A375 (cell line): ENCODE measurements at places on chromosomes 7 and 10. TPM values are rescaled to one million over a fixed set of nuclear protein-coding genes. Genes with fewer than 3 reads are reported as not detected.

Gene EIF4H
- total RNA-seq: 322 and 335 TPM in 2 replicates

Gene HOXA7
- not detected in 2 replicates for total RNA-seq

Gene TUBAL3
- not detected in 2 replicates for total RNA-seq

Gene OR9A2
- total RNA-seq: 0.38 TPM in 1 of 2 replicates, not detected in the other

Gene CALML5
- total RNA-seq: not detected in 2 replicates

Gene FAM185A
- 13.4 and 16.2 TPM in 2 replicates for total RNA-seq

Gene STOX1
- 0.15 and 0.21 TPM in 2 replicates for total RNA-seq

Gene ZP3
- total RNA-seq: 5.5 and 6.5 TPM in 2 replicates

Gene ASZ1
- total RNA-seq: not detected in 2 replicates

Gene GHITM
- total RNA-seq: 258 and 276 TPM in 2 replicates

Gene TES
- total RNA-seq: 60.1 and 84.7 TPM in 2 replicates

Gene SEMA3E
- 0.61 and 2.9 TPM in 2 replicates for total RNA-seq

Gene TCF7L2
- 20.7 and 25.3 TPM in 2 replicates for total RNA-seq

Gene TCAF2
- 4.1 and 4.4 TPM in 2 replicates for total RNA-seq

Gene STAG3
- 0.45 and 1.2 TPM in 2 replicates for total RNA-seq

Gene MNX1
- total RNA-seq: 1.8 and 3.2 TPM in 2 replicates

Gene OR13A1
- total RNA-seq: not detected in 2 replicates

Gene CTAGE8
- total RNA-seq: not detected in 2 replicates

Gene PFKP
- 192 and 193 TPM in 2 replicates for total RNA-seq

Gene AP1S1
- 344 and 361 TPM in 2 replicates for total RNA-seq

Gene TRIM74
- 0.15 TPM in 1 of 2 replicates, not detected in the other for total RNA-seq

Gene ABCB1
- 5.8 and 8.6 TPM in 2 replicates for total RNA-seq

Gene ZNF746
- 21.8 and 21.9 TPM in 2 replicates for total RNA-seq

Gene CCSER2
- 12.1 and 23.1 TPM in 2 replicates for total RNA-seq

Gene HECW1
- total RNA-seq: 2.5 TPM in 2 replicates

Gene MEPCE
- total RNA-seq: 55.1 and 59.2 TPM in 2 replicates

Gene HYAL4
- 0.05 and 0.23 TPM in 2 replicates for total RNA-seq

Gene ANKRD7
- not detected in 2 replicates for total RNA-seq

Gene ZNF503
- total RNA-seq: 2.3 and 3.2 TPM in 2 replicates

Gene NUTM2E
- total RNA-seq: not detected in 2 replicates

Gene LBX1
- total RNA-seq: not detected in 2 replicates

Gene PALD1
- total RNA-seq: 1.4 and 1.6 TPM in 2 replicates

Gene EPHB6
- total RNA-seq: not detected in 2 replicates

Gene AFAP1L2
- total RNA-seq: 8.9 and 10.6 TPM in 2 replicates

Gene PAXIP1
- total RNA-seq: 10.6 and 13.3 TPM in 2 replicates

Gene RET
- total RNA-seq: not detected in 2 replicates

Gene TMEM130
- total RNA-seq: 0.15 and 0.19 TPM in 2 replicates

Gene ZFYVE27
- 38.7 and 44.4 TPM in 2 replicates for total RNA-seq

Gene AGBL3
- 0.21 and 0.41 TPM in 2 replicates for total RNA-seq

Gene GJD4
- total RNA-seq: 0.27 TPM in 1 of 2 replicates, not detected in the other

Gene EEPD1
- 1.5 and 2.5 TPM in 2 replicates for total RNA-seq

Gene MACC1
- 0.08 and 0.19 TPM in 2 replicates for total RNA-seq
